NCI-H748 treated with DMSO at 0.1 percent for 48 hours (cell line): ENCODE measurements at places on chromosomes 7 and 10.

- no peak for DNase-seq
Measured at GRCh38 chr7:51847461-51848134, 531.0 kb upstream of the COBL start.

DNA sequence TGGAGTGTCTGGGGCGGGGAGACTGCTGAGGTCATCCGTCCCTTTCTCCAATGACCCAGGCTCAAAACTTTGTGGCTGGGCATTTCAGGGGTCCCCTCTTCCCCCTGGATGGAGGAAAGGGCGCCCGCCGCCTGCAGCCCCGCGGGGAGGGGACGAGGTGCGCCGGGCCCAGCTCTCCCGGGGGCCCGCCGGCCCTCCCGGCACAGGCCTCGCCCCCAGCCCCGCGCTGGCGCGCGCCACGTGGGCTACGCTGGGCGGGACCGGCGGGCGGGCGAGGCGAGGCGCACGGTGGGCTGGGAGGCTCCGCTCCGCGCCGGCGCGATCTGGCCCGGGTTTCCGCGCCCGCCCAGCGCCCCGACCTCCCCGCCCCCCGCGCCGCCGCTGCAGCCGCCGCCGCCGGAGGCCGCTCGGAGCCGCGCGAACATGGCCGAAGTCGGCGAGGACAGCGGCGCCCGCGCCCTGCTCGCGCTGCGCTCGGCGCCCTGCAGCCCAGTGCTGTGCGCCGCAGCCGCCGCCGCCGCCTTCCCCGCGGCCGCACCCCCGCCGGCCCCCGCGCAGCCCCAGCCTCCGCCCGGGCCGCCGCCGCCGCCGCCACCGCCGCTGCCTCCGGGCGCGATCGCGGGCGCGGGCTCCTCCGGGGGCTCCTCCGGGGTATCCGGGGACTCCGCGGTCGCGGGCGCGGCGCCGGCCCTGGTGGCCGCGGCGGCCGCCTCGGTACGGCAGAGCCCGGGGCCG is at the start of gene FOXK1:
FOXK1 (plus strand) TSS at position 410 of the 735 bp plus-strand sequence; CDS start at position 424, 14 bp downstream.
- peak; percentile 24 for DNase-seq

GRCh38 chr7:159027789-159028507 is 116.7 kb downstream of the VIPR2 start:
- DNase-seq, result no peak

DNA sequence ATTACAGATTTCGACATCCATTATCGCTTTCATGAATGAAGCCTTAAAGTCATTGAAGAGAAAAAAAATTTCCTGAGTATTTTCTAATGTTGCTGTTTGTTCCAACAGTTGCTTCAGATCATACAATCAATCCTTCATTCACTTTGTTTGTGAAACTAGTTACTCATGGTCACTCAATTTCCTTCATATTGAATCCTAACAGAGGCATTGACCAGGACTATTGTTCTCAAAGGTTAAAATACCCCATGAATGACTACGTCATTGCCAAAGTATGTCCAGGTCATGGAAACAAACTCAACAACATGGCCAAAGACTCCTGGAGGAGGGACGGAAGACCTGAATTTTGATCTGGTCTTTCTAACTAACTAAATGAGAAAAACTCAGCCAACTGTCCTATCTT is 54.0 kb upstream of the ABCB5 start:
- no peak for DNase-seq

GRCh38 chr10:46223064-46223480 is 63.7 kb upstream of the ANTXRL start:
- no peak for DNase-seq

GRCh38 chr10:58952747-58953466 is 223.5 kb upstream of the PHYHIPL start:
- peak; percentile 34 for DNase-seq

GRCh38 chr7:18855796-18856195 is 261.6 kb downstream of the TWIST1 start:
- DNase-seq, result no peak

DNA sequence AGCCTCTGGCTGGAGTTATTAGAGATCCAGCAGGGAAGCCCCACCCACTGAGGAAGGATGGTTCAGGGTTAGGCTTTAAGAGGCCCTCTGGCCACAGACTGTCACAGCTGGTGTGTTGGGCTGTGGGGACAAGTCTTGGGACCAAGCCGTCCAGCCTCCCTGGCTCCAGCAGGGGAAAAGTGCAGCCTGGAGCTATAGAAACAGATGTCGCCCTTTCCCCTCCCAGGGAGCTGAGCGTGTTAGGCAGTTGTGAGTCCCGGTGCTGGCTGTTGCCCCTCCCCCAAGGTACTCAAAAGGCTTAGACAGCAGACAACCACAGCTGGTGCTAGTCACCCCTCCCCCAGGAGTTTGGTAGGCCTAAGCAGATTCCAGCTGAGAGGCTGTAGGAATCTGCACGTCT is 143.4 kb downstream of the TMEM168 start:
- no peak for DNase-seq

DNA sequence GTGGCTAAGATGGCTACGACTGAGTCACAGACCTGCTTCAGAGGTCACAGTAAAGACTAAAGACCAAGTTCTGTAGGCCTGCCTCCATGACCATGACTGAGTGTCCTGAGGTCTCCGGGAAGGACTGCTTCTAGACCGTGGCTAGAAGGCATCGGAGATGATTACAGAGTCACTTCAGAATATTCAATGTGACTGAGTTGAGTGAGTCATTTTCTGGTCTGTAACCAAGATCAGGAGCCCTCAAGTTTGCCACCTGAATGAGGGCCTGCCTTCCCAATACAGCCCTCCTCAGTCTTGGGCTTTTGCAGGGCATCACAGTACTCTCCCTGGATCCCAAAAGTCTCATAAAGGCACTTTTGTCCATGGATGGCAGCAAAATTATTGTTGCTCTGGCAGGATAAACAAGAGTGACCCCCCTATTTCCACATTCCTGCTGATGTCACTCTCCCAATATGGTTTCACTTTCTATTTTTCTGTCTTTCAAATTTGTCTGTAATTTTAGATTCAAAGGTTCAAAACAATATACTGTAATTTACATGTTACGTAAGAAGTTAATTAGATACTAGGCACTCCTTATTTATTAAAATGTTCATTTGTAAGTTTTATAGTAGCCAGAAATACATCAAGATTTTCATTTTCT is 47.7 kb upstream of the ZNF92 start:
- no peak for DNase-seq

DNA sequence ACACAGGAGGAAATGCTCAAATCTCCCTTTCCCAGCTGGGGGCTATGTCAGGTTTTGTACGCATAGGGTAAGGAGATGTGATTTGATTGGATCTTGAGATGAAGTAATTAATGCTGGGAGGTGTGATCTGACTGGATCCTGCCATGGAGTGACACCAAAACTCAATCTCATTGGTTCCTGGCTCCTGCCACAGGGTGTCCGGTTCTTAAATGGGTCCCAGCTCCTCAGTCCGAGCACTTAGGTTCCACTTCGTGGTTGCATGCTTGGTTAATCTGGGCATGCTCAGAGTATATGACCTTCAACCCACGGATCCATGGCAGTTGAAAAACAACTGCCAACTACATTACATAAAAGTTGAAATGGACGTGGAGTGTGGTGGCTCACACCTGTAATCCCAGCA is 3.1 kb upstream of the ZNF12 start:
- no peak for DNase-seq

- DNase-seq, result no peak
Measured at GRCh38 chr7:68031180-68031943, 1034.7 kb downstream of the TYW1 start.

GRCh38 chr7:116139807-116140206 is 70.5 kb upstream of the TES start:
- no peak for DNase-seq

GRCh38 chr7:29898301-29898700 is 91.3 kb downstream of the SCRN1 start:
- DNase-seq, result no peak

DNA sequence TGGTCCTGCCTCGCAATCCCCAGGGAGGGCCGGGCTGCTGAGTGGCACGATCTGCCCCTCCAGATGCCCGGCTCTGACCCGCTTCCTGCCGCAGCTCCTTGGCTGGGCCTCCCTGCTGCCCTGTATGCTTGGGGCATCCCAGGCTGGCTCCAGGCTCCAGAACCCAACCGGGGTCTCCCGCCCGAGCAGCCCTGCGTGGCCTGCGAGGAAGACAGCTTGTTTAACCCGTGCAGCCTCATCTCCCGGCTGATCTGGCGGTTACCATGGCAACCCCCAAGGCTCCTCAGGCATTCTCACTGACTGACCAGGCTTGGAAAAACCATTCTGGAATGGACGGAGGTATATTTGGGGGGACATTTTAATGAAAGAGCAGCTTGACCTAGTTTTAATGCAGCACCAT is 232.4 kb upstream of the MYO3A start:
- no peak for DNase-seq

GRCh38 chr10:12414278-12414989 is 65.1 kb downstream of the CAMK1D start:
- no peak for DNase-seq

- DNase-seq, result no peak
Measured at GRCh38 chr7:133428326-133428725, 175.4 kb downstream of the EXOC4 start.

GRCh38 chr7:29642494-29643155 is 79.0 kb downstream of the PRR15 start:
- no peak for DNase-seq

- no peak for DNase-seq
Measured at GRCh38 chr10:89064748-89065147, 74.2 kb downstream of the FAS start.

DNA sequence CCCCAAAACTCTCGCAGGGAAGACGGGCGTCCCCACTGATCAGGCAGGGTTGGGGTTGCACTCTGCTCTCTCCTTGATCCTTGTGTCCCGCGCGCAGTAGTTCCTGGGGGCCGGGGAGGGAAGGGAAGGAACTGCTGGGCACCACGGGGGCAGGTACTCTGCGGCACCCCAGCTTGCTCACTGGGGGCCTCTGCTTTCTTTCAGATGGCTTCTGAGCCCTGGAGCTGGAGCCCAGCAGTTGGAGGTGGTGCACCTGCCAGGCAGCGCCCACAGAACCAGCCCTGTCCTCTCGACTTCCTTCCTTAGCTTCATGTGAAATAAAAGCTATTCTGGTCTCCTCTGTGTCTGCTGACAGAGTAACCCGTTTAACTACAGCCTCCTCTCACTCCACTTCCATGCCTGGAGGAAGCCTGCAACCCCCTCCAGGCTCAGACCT is 12.2 kb downstream of the PLAC9 start:
- no peak for DNase-seq

DNA sequence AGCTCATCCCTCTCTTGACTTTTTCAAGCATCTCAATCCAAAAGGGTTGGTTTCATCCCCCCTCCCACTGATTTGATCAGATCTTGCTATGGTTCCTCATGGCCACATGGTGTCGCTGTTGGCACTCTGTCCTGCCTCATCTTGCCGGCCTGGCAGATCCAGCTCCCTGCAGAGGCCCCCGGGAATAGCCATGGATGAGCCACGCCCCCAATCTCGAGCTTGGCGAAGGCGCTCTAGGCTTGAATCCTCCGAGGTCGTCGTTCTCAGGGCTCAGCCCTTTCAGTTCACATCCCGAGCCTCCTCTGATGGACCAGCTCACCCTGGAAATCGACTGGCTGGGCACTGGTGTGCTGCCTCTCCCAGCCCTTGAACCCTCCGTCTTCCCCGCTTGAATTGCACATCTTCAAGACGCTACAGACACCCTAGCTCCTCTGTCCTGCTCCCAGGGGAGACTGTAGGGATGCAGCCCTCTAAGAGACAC is 628.7 kb downstream of the TYW1 start:
- peak; percentile 74 for DNase-seq

- DNase-seq, result no peak
Measured at GRCh38 chr7:28440055-28440601, 27.8 kb downstream of the CREB5 start.

DNA sequence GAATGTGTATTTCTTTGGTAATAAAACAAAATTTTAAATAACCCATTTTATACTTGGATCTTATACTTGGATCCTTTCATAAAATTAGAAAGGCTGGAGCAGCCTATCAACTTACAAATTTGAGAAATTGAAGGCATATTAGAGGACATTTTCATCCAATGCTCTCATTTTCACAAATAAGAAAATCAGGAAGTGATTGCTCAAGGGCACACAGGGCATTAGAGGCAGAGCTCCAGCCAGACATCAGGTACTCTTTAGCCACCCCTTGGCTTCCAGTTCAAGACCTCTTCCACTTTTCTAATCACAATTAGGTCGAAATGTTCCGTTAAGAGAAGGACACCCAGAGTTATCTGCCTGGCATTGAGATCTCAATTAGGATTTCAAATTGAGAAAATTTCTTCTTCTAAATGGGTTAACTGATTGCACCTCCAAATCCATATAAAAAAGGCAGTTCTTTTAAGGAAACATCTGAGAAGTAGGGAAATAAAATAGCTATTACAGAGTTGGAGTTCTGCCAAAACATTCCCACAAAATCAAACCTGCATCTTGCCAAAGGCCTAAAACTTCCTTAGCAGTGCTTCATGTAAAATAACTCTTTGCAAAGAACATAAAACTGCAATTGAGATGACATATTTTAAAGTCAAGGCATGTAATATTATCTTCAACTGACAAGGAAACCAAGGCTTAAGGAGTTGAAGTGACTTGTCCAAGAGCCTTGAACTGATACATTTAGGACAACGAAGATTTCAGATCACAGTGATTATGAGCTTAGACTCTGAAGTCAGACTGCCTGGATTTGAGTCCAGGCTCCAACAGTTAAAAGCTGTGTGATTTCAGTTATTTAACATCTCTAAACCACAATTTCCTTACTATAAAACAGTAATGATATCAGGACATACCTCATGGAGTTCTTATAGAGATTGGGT is 2.4 kb downstream of the ACTA2 start:
- DNase-seq, result no peak

DNA sequence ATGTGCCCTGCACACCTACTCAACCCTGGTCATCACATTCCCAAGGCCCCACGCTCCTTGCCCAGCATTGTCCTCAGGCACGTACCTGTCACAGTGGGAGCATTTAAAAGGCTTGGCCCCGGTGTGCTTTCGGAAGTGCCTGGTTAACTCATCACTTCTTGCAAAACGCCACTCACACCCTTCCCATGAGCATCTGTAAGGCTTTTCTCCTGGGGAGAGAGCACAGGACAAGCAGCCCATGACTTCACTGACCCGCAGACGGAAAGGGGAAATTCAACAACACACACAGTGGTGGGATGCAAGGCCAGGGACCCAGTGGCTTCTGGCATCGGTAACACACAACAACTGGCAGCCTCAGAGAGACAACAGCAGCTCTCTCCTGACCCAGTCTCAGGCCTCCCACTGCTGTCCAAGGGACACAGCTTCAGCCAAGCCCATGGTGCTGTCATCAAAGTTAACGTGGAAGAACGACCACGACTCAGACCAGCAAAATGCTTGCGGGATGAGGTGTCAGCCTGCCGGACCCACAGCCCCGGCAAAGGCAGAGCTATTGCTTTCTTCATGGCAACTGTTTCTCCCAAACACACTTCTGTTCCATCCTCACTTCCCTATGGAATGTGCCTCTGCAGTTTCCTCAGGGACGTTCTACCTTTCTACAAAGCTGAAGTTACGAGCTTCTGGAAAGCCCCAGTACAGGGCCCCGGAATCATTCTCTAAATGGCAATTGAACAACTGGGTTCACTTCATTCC is 4.8 kb downstream of the KLF6 start:
- DNase-seq, result no peak

- DNase-seq, result no peak
Measured at GRCh38 chr10:132061030-132061429, 4.7 kb upstream of the JAKMIP3 start.

- DNase-seq, result no peak
Measured at GRCh38 chr7:107486041-107486440, 16.2 kb downstream of the GPR22 start.
